ENCODE measurements at places on chromosomes 16 and 17.

DNA sequence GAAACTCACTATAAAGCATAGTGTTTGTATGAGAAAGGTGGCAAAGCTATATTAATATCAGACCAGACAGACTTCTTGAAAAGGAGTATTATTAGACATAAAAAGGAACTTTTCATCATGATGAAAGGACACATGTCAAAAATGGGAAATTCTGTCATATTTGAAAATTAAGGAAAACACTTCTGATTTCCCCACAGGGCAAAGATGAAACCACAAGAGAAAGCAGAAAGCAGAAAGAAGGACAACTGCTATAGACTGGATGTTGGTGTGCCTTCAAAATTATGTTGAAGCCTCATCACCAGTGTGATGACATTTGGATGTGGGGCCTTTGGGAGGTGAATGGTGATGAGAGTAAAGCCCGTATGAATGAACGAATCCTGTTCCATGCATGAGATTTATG is 193.0 kb downstream of the STX8 start:
- no peak for DNase-seq

DNA sequence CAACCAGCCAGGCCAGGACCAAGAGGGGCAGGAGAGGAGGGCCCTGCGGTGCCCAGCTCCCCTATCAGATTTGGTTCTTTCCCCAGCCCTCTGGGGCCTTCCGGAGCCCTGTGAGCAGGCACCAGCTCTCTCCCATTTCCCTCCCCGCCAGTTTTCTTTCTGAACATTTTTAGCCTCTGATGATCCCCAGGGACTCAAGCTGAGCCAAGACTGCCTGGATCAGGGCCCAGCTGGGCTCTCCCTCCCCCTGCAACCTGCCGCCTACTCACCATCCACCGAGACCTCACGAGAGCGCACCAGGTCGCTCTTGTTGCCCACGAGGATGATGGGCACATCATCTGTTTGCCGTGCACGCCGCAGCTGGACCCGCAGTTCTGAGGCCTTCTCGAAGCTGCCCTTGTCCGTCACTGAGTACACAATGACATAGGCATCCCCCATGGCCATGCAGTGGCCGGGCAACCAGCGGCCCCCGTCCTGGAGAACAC is 2.0 kb downstream of the RRAD start:
- no peak for DNase-seq

DNA sequence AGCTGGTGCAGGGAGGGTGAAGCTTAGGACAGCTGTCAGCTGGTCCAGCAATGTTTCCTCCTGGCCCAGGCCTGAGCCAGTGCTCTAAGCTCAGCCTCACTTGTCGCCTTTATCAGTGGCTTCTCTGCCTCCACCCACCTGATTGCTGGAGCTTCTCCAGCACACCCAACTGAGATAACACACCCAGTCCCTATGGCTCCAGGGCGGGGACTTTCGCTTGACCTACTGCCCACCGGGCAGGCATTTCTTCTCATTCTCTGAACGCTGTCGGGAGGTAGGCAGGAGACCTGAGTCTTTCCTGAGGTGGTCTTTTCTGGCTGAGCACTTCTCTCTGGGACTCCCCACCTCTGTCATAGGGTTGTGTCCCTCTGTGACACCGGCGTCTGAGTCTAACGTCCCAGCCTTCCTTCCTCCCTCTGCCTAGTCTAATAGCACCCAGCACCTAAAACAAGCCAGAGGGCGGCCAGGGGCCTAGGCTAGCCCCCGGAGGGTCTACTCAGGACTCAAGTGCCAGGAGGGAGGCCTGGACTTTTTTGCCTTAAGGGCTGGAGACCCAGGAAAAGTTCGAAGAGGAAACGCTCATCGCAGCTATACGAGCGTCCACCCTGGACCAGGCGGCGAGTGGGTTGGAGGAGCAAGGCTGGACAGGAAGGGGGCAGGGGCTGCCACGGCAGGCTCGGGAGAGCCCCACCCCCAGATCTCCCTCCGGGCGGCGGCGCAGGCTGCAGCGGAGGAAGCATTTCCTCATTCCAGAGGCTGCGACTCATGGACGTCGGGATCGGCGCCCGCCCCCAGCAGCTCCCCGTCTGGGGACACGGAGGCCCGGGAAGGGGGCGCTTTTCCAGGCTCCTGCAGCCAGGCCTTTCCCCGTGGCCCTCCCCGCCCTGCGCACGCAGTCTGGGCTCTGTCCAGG is 756 bp downstream of the TAX1BP3 start:
- DNase-seq, result no peak

- no peak for DNase-seq
Observed at GRCh38 chr16:15979801-15980200, 30.4 kb downstream of the ABCC1 start.

DNA sequence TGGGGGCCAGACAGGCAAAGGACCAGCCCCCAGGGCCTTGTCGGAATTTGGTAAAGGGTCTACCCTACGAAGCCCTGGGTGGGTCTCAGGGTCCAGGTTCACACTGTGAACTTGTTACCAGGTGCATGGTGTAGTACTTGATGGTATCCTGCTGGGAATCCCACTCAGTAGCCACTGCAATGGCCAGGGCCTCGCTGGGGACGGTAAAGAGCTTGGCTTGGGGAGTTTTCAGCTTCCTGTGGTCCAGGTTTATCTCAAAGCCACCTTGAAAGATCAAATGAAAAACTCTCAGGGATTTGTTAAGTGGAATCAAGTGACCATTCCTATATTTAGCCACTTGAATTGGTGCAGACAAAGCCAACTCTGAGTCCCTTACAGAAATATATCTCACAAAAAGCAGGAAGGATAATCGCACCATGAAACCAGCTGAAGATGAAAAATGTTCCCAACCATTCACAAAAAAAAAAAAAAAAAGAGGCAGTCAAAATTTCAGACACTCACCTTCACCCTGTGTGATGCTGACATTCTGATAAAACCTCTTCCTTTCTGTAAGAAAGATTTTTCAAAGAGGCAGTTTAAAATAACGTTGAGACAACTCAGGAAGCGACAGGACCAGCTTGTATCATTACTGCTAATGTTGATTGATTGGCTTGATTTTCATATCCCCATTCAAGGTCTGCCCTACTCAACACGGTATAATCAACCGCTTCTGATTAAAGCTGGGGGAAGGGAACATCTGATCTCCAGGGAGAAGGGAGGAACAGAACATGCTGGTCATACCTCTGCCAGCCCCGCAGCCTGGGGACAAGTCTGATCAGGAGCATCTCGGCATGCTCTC is 10.6 kb downstream of the ATPAF2 start:
- no peak for DNase-seq

DNA sequence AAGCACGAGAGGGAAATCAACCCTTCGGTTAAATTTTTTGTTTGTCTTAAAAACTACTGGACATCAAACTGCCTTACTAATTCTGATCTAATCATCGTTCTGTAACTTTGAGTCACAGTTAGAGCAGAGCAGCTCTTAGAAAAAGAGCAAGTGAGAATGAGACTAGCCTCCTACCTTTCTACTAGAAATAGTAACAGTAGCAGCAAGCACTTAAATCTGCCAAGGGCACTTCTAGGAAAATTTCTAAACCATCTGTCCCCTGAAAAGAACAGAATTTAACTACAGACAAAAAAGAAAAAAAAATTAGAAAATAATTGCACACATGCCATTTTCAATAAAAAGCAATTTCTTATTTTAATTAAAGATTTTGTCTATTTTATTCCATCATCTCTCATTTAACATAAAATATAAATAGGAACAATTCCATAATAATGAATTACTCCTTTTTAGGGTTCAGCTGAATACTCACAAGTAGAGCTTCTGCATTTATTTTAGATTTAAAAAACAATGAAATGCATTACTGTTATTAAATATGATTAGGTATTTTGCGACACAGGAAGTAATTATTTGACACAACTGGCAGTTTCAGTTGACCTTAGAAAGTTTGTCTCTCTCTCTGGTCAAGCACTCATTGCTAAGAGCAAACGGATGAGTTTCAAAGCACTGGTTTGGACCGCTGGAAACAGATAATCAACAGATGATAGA is 250.8 kb upstream of the SOX9 start:
- DNase-seq, result no peak

DNA sequence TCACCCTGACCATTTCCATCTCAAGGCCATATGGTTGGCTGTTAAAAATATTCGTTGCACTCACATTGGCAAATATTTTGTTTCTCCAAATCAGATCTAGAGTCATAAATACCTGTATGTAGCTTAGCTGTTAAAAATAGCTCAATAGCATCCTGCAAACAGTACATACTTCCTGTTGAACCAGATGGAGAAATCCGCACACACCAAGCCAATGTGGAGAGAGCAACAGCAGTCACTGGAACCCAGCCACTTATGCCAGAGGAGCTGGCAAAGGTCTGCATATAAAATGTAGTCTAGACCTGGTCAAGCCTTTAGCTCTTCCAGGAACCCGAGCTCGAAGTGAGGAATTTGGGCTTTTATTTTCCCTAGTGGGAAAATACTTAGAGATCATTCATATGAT is 146.4 kb upstream of the KCNJ16 start:
- DNase-seq, result no peak

DNA sequence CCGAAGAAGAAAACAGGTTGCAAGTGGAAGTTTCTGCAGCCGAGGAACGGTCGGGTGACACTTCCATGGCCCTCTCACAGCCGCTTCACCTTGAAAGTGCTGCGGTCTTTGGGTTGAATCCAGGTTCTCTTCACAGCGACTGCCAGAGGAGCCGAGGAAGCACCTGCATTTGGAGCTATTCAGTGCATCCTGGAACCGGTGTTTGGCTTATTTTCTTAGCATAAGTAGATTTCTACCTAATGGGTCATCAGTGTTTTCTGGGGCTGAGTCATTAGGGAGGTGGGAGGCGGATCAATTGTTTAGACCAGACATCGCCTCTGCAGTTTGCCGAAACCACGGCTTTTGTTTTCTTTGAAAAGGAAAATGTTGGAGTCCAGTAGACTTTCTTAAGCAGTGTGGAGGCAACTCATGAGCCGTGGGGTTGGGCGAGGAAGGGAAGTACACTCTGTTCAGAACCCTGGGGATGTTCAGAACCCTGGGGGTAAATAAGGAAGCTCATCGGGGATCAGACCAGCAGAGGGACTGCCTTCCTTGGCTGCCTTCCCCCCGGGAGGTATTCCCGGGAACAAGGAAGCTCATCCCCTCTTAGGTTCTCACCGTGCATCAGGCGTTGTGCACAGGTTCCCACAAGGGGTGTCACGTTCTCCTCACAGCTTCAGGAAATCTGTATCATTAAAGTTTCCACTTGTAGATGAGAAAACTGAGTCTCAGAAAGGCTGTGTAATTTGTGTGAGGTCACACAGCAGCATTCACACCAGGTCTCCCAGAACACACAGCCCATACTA is 361.5 kb downstream of the SNX29 start:
- no peak for DNase-seq

- DNase-seq, result no peak
Observed at GRCh38 chr16:86370062-86370461, 140.3 kb upstream of the FOXF1 start.

DNA sequence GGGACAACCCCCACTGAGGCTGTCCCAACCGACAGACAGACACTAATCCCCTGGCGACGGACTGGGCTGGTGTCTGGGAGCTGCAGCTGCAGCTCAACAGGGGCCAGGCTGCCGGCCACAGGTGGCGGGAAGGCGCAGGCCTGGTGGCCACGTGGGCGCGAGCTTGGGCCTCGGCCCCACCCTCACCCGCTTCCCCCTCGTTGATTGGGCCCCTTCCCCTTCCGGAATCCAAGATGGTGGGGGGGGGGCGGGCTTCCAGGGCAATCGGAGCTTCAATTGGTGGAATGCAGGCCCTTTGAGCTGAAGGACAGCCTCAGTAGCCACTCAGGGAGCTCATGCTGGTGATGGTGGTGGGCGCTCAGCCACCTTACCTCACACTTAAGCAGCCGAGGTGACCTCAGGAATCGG is 8.7 kb upstream of the TBX4 start:
- DNase-seq, result no peak

DNA sequence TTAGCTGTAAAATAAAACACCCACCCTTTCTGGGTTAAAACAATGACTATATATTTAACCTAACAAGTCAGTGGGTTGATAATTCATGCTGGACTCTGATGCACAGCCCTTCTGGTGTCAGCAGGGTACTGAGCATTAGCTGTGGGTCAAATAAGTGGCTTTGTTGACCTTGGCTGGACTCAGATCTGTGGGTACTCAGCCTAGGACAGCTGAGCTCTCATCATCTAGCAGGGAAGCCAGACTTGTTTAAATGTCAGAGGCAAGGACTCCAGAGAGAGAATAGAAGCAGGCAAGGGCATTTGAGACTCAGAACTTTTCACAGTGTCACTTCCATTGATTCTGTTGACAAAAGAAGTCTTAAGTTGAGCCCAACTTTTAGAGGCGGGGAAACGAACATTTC is 1063.8 kb upstream of the CDH8 start:
- DNase-seq, result no peak

DNA sequence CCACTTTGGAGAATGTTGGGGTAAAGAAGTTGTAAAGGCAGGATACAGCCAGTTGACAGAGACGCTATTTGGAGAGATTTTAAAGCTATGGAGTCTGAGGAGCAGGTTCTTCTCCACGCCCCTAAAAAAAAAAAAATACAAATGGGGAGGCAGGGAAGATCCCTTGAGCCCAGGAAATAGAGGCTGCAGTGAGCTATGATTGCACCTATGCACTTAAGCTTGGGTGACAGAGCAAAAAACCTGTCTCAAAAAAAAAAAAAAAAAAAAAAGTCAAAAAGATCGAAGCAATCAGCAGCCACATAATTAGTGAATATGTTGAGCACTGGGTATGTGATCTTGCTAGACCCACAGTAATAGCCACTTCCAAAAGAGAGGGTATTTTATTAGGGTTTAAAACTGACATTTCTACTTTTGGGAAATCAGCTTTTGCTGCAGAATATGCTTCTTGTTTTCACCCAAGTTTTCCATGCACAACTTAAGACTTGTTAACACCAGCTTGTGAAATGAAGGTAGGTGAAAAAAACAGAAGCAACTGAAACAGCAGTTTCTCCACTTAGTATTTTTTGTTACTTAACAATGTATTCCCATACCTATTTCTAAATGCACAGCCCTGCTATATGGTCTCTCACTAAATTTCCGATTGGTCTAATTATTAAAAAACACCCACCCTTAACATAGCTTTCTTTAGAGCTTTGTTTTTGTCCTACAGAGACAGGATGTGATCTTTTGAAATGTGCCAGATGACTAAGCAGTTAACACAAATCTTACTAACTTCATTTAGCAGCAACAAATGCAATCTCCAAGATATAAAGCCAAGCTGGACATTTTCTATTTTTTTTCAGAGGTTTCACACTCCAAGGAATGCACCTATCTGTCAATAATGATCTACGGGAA is 2.5 kb upstream of the ARL6IP1 start:
- DNase-seq, result no peak
